ENCODE measurements at places on chromosomes 1 and 21.

DNA sequence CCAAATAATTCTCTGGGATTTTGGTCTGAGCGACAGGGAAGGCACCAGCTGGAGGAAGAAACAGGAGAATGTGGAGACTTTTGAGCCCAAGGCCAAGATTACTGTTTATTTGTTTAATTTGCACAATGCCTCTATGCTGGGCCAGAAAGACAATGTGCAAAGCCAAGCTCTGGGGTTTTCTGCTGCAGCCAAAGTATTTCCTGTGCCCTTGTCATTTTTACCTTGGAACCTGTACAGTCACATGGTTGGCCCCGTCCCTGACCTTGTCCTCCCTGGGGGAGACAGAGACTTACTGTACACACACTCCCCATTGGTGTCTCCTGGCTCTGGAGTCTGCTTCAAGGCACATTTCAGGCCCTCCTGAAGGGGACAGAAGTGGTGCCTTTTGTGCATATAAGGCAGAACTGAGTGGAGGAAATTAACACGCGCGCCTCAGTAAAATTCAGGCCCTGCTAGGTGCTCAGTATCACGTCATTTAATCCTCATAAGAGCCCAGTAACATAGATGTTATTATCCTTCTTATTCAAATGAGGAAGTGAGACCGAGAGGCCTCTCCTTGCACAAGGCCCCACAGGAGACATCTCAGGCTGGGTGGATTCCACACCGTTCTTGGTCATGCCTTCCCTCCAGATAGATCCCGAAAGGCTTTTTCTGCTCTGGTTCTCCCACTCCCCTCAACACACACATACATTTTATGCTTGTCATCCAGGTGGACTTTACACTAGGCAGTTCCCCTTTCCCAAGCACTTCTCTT lies 21.1 kb downstream of the C1orf115 start:
- DNase-seq = no peak

- no peak for DNase-seq
Observed at GRCh38 chr1:218301217-218301616, 16.1 kb downstream of the RRP15 start.

GRCh38 chr1:94298861-94299260 lies 61.5 kb upstream of the ARHGAP29 start:
- DNase-seq = no peak

DNA sequence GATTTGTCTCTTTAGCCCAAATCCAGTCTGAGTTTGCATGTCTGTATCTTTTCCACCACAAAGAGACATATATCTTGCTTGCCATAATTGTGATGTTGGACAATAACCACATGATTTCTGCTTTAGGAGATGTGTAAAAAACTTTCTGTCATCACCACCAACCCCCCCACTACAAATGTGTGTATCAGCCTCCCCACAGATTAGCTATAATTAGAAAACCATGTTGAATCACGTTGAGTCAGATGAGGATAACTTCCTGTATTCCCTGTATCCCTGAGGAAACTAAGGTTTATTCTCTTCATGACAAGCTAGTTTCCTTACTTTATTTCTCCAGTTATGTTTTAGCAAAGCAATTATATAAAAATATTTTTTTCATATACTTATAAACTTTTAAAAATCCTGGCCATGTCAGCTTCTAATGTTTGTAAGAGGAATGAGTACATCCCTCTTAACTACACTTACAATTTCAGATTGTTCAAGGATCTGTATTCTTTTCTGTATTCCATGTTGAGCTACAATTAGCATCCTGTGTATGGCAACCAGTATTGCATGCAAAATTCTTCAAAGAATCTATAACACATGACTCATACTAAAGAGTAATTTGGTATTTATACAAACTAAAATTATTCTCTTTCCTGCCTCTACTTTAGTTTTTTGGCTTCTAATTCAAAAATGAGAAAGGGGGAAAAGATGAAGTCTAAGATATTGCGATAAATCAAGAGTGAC lies 143.0 kb downstream of the FMN2 start:
- DNase-seq = no peak

DNA sequence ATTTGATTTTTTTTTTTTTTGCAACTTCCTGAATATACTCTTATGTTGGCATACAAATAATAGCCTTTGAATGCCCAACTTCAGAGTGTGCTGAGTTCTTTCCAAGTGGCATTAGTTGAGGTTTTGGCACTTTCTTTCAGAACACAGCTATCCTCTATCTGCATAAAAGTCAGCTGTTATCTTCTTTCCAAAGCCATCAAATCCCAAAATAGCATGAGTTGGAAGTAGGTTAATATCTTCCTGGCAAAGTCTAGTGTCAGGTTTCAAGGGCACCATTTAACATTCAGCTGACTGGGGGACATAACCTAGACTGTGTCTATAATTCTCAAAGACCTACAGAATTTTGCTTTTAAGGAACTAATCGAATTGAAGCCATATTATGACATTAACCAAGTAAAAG lies 223.9 kb downstream of the PLPP3 start:
- no peak for DNase-seq

DNA sequence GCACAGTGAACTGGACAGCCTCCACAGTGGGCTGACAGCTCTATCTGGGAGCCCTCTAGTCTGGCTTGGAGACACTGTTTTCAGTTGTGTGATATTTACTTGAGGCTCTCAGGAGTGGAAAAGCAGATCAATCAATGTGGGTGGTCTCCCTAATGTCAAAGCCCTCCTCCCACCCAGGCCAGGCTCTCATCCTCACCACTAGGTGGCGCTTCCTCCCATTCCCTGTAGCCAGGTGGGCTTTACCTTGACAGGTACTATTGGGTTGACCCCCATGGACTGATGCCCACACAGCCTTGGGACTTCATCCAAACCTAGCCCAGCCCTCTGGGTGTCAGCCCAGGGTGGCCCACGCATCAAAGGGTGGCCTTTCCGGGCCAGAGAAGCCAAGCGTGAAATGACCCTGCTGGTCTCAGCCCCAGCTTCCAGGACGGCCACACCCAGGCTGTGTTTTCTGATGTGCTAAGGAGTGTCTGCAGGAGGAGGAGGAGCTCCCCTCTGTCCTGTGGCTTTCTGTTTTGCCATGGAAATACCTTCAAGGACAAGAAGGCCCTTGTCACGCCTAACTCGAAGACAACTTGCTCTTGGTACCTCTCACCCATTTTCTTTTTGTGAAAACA lies 54.0 kb downstream of the CLIC6 start:
- no peak for DNase-seq

GRCh38 chr21:41066086-41066938 lies 101.6 kb upstream of the BACE2 start:
- DNase-seq = no peak

DNA sequence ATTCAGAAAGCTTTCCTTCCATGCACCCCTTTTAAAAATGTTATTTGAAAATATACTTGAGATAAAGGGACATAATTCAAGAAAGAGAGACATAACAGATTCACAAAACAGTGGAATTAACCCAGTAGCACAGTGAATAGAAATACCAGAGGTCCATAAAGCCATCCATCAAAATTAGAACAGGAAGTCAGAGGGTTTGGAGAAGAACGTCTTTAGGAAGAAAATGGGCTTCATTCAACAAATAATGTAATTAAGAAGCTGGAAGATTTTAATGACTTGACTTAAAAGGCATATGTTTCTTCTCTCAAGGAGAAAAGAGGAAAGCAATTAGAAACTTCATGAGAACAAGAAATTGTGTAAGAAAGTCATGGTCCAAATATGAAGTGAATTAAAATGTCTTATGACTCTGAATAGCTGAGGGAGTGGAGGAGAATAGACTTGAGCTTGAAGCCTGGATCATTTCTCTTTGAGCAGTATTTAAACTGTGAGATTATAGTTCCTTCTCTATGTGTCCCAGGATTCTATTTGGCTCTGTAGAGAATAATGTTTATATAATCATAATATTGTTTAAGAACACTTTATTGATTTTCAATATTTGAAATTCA lies 7.9 kb upstream of the HCRTR1 start:
- DNase-seq = no peak

GRCh38 chr1:181742426-181742825 lies 259.1 kb downstream of the CACNA1E start:
- DNase-seq = no peak

- DNase-seq = no peak
Observed at GRCh38 chr1:197725044-197725443, 50.2 kb downstream of the DENND1B start.

DNA sequence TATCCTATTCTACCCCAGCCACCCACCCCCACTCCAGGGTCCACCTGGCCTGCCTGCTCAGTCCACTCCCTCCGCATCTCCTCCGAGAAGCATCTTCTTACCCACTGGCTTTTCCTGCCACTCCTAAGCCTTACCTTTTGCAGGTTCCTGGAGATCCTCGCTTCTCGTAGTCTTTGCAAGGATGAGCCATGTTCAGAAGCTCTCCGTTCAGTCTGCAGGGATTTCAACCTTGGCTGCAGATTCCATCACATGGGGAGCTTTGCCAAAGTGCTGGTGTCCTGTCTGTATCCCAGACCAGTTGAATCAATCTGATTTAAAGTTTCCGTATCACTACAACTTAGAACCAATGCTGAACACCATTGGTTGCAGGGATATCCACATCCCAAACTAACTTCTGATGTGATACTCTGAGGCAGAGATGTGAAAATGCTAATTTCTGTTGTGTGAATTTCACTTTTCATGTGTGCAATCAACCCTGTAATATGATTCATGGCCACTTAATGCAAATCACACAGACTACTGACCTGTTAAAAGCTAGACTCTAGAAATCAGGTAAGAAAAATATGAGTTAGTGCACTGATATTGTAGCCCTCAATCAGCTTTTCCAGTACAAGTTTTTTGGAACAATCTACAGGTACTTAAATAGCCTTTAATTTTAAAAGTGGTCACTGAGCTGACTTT lies 61.9 kb downstream of the CAPN2 start:
- no peak for DNase-seq

- no peak for DNase-seq
Observed at GRCh38 chr1:84278905-84279304, 22.6 kb upstream of the SAMD13 start.

- no peak for DNase-seq
Observed at GRCh38 chr1:72066431-72066830, 215.9 kb downstream of the NEGR1 start.

DNA sequence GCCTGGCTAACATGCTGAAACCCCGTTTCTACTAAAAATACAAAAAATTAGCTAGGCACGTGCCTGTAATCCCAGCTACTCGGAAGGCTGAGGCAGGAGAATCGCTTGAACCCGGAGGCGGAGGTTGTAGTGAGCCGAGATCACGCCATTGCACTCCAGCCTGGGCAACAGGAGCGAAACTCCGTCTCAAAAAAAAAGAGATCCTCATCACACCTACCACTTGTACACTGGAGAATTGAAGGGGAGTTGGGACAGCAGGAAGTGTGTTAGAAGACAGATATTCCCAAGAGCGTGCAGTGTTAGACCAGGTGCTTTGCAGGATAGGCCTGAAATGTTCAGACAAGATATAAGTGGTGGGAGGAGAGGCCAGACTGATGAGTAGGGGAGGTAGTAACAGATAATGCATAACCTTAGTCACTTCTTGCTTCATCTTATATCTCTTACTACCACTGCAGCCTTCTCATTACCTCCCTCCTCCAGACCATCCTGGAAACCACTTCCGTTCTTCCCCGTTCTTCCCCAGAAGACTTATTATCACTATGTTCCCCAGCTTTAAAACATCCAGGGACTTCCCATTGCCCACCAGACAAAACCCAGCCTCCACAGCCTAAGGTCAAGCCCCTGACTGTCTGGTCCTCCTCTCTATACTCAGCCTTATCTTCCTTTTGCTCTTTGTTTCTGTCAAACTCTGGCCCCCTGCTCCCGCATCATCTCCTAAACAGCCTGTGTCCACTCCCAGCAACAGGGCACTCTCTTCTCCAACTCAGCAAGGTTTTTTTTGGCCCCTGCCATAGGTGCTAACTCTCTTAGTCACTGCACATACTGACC lies 21.3 kb downstream of the FAM20B start:
- DNase-seq = no peak

DNA sequence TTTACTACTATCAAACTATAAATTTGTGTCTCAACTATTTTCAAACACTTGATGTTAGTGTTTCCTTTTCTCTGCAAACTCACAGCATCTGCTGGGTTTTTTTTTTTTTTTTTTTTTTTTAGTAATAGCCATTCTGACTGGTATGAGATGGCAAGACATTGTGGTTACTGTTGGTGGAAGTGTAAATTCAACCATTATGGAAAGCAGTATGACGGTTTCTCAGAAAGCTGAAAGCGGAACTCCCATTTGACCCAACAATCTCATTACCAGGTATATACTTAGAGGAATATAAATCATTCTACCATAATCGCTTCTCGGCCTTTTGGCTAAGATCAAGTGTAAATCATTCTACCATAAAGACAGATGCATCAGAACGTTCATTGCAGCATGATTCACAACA lies 608.3 kb upstream of the ZP4 start:
- no peak for DNase-seq

DNA sequence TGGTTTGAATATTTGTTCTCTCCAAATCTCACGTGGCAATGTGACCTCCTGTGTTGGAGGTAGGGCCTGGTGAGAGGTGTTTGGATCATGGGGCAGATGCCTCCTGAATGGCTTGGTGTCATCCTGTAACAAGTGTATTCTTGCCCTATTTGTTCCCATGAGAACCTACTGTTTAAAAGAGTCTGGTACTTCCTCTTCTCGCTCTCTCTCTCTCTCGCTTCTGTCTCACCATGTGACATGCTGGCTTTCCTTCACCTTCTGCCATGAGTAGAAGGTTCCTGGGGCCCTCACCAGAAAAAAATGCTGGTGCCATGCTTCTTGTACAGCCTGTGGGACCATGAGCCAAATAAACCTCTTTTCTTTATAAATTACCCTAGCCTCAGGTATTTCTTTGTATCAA lies 8.4 kb upstream of the PAXBP1 start:
- DNase-seq = no peak

GRCh38 chr1:11522400-11523235 lies 43.7 kb downstream of the DISP3 start:
- DNase-seq = no peak

- no peak for DNase-seq
Observed at GRCh38 chr1:30461640-30462039, 261.7 kb downstream of the MATN1 start.

GRCh38 chr1:234697741-234698140 lies 87.8 kb upstream of the IRF2BP2 start:
- no peak for DNase-seq

- DNase-seq = no peak
Observed at GRCh38 chr1:27626031-27626935, 8.7 kb downstream of the FGR start.

DNA sequence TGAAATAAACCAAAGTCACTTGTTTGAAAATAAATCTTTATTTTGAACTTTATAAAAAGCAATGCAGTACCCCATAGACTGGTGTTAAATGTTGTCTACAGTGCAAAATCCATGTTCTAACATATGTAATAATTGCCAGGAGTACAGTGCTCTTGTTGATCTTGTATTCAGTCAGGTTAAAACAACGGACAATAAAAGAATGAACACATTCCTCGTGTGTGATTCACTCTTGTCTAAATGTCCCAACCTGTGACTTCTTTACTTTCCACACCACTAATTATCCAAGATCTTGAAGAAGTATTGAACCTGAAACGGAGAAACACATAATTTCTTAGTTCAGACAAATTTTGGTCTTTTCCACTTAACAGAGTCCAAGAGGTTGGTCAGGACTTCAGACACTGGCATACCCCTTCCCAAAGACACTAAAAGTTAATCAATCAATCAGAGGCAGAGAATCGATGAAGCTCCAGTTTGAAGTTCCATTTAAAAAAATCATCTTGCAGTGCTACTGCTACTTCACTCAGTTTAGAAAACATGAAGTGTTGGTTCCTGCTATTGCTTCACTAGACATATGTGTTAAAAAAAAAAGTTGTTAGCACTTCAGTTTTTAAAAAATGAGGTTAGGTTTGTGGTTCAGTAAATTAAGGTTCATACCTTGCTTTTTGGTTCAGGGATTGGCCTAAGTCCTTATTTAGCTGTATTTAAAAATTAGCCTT lies 26.2 kb downstream of the ATP1B1 start:
- no peak for DNase-seq

GRCh38 chr1:103160281-103160680 lies 52.0 kb upstream of the COL11A1 start:
- no peak for DNase-seq
